ENCODE measurements at places on chromosomes 12 and 14. TPM values are rescaled to one million over a fixed set of nuclear protein-coding genes. Genes with fewer than 3 reads are reported as not detected.

DNA sequence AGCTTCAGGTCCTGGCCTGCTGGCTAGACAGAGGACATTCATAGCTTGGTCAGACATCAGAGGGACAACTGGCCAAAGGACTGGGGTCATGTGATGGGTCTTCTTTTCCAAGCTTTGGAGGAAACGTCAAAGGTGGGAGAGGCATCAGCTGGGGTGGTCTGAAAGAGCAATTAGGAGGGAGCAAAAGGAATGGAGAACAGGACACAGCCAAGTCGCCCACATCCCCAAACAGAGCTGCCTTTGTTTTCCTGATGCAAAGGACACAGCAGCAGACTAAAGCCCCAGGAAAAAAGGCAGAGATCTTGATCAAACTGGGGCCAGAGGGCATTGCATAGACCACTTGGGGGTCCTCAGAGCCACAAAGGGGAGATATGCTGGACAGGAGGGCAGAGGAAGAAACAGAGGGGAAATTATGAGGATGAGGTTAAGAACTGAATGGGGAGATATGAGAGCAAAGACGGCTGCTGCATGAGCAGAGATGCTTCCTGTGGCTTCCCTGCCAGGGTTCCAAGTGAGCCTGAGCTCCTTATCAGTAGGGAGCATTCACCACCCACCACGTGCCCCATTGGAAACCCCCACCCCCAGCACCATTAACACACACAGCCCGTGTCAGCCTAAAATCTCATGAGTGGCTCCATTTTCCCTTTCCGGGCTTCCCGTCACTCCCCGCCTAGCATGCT is 62.4 kb downstream of the ANO2 start:
- DNase-seq, result no peak

DNA sequence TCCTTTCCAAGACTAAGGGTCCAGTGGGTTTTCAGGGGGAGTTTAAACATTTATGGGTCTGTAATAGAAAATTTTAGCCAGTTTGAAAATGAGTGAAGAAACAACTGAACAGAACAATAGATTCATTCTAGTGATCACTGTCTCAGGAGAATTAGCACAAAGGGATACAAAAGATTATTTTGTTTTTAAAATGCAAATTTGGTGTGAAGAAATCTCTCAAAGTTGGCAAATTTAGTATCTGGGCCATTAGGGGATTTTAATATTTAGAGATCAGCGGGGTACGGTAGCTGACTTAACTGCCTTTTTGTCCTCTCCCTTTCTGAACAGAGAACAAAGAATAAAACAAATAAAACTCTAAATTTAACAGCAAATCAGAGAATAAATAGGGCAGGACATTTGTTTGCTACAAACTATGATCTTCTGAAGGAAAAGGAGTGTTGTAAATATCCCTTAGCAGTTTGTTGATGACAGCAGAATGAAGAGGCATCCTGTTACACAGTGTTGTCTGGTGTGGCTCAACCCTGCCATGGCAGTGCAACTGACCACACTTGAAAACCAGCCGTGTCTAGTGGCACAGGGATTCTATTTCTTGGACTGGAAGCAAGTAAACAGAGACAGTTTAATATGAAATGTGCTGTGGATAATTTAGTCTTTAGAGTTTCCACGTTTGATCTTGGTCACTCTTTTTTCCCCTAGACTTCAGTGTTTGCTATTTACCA is 46.3 kb upstream of the LRTM2 start:
- no peak for DNase-seq

DNA sequence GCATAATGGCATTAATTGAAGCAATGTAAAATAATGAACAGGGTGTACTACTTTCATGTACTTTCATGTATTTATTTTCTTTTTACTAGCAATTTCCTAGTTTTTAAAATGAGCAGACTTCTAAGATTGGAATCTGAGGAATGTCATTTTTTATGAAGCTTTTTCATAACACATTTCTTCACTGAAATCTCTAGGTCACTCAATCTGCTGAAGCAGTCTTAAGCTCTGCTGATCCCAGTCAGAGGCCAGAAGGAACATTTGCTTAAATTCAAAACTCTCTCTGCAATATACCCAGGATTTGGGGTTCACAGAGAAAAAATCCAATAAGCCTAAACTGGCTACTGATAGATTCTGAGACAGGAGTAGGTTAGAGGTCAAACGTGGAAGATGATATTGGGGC is 73.6 kb upstream of the CNTN1 start:
- no peak for DNase-seq

GRCh38 chr14:32102152-32102787 is 25.2 kb downstream of the ARHGAP5 start:
- peak; percentile 40 for DNase-seq

DNA sequence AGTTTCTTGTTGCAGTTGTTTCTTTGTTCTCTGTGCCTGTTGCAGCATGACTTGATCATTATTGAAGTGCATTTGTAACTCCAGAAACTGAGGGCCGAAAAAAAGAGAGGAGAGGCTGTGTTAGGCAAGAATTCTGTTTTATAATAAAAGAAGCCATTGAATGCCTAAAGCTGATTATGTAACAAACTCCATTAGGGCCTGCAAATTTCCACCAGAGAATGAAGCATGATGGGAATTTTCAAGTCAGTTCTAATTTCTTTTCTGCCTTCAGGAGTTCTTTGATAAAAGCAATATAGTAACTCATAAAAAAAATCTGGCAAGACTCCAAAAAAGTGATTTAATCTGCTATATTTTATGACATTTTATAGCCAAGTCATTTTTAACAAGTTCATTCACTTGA is 156.7 kb upstream of the RASSF8 start:
- DNase-seq, result no peak

DNA sequence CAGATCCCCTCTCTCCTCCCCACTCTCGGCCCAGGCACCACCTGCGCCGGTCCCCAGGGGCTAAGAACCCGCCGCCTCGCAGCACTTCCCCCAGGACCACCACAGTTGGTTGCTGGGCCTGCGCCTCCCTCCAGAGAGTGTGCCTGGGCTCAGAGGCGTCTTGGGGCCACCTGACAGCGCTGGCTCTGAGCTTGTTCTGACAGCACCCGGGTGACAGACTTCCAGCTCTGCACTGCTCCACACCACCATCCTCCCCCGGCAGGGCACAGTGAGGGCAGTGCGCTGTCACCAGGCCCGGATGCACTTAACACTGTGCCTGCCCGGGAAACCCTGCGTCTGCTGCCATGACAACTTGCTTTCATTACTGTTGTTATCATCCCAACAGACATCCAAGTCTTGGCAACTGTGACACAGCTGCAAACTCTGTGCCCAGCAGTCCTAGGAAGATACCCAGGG is 6.6 kb downstream of the BRF1 start:
- DNase-seq, result peak; percentile 73

DNA sequence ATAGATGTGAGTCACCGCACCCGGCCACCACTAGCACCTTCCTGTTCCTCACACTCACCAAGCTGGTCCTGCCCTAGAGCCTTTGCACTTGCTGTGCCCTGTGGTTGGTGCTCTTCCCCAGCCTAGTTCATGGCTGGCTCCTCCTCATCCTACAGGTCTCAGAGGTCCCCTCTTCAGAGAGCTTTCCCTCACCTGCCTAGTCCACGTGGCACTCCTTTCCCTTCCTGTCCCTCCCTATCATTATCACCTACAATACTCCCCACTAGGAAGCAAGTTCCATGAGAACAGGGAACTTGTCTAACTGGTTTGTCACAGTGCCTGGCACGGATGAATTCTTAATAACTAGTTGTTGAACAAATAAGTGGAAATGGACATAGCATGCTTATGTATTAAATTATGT is 24.0 kb upstream of the TMED10 start:
- DNase-seq, result no peak

GRCh38 chr12:49777800-49778748 is 36.7 kb downstream of the TMBIM6 start:
- peak; percentile 87 for DNase-seq

DNA sequence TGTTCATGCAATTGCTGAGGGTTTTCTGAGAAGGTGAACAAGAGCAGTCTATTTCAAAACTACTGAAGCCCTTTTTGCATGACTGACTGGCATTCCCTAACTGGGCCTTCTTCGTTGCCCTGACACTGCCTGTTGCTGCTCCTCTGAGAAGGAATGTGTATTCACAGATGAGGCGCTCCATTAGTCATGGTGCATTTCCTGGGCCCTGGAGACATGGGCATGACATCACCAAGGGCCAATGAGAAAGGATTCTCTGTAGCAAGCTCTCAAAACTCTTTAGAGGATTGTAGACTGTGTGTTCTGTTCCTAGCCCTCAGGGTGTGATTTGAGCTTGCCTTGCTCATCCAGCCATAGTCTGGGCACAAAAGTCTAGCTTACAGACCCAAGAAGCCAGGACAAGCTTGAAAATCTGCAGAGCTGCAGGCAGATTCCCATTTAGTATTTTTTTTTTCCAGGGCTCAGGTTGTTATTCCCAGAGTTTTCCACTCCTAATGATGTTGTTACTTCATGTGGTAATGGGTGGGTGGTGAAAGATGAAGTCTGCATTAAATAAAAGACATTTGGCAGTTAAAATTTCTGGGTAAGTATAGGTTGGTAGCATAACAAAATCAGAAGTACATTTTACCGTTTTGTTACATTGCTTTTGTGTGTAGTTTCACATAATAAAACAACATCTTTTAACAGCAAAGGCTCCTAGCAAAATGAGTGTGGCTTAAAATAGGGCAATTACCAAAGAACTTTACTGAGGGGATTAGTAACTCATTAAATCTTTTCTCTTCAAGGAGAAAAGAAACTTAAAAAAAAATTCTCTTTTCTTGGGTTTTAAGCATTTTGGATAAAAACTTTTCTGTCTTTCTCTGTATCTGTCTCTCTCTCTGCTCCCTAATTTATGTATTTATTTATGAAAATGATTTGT is 318.4 kb downstream of the RAD51B start:
- DNase-seq, result no peak

DNA sequence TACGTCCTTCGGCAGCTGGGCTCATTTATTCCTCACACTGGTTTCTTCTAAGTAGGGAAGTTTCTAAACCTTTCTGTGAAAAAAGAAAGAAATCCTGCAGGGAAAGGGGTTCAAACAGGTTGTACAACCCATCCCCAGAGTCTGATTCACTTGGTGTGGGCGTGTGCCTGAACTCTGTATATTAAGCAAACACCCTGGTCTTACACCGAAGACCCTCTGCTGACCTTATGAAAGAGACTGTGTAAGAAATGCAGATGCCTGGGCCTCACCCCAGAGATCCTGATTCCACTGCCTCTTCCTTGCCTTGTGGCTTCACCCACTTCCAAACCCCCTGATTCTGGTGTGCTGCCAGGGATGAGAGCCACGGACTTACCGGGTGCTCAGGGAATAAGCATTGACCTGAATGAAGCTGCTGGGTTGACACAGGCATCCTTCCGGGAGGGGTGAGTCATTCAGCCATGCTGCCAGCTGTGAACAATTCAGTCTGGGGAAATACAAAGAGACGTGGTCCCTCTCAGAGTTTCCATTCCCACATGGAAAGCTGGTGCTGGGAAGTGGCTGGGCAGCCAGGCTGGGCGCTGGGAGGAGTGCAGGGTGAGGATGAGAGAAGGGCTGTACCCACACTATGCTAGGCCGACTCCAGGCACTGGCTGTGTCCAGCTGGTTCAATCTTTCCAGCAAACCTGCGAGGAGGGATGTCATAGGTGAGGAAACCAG is 26.5 kb upstream of the ACTN1 start:
- DNase-seq, result no peak

DNA sequence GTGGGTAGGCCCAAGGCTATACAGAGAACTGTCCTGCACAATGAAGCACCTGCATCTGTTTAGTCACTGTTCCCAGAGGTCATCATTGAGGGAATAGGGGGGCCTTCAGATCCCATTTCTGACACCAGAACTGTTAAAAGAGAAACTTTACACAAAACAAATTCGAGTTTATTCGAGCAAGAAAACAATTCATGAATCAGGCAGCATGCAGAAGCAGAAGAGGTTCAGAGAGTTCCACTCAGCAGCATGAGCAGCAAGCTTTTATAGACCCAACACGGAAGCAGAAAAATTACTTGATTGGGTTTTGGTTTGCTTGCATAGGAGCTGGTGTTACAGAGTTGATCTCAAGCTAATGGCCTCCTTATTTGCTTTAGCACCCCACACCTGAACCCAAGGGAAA is 1.7 kb upstream of the SFSWAP start:
- DNase-seq, result no peak

GRCh38 chr14:63231766-63232165 is 27.5 kb downstream of the RHOJ start:
- DNase-seq, result no peak

DNA sequence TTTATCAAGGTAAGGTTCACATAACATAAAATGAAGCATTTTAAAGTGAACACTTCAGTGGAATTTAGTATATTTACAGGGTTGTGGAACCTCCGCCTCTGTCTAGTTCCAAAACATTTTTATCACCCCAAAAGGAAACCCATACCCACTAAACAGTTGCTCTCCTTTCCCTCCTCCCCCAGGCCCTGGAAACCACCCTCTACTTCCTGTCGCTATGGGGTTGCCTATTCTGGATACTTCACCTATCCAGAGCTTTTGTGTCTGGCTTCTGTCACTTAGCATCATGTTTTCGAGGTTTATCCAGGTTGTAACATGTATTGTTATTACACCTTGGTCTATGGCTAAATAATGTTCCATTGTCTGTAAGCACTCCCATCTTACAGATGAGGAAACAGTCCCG is 27.7 kb upstream of the ZFP36L1 start:
- peak; percentile 74 for DNase-seq

GRCh38 chr12:43281563-43281962 is 270.4 kb downstream of the ADAMTS20 start:
- no peak for DNase-seq

- no peak for DNase-seq
Measured at GRCh38 chr12:124123296-124124000, 150.4 kb downstream of the ZNF664 start.

- DNase-seq, result no peak
Measured at GRCh38 chr12:131220331-131220685, 266.6 kb downstream of the ADGRD1 start.

DNA sequence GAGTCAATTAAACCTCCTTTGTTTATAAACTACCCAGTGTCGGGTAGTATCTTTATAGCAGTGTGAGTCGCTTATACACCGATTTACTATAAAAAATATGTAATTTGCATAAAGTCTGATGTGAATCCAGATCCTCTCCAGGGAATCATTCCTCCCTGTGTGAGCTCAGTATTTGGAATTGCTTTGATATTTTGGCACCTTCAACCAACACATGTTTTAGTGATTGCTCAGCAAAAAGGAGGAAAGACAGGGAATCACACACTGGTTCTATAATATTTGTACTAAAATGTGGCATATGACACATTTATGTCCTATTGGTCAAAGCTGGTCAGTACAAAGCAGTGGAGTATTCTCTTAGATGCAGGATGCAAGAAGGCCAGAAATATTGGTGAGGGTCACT is 703.9 kb upstream of the ATXN7L3B start:
- no peak for DNase-seq

DTX1 gene
- 4.2 TPM for total RNA-seq

PDE3A gene
- total RNA-seq, result 0.27 TPM

LTB4R gene
- total RNA-seq, result 55.7 TPM

G2E3 gene
- total RNA-seq, result 28.7 TPM

GPATCH2L gene
- 69.1 TPM for total RNA-seq

ACSM4 gene
- total RNA-seq, result not detected

PYGL gene
- 22.3 TPM for total RNA-seq

IKZF4 gene
- total RNA-seq, result 5.5 TPM

C12orf42 gene
- 1.6 TPM for total RNA-seq

GARIN6 gene
- not detected for total RNA-seq

CELA1 gene
- 0.53 TPM for total RNA-seq

FAM222A gene
- 4.0 TPM for total RNA-seq

TAS2R13 gene
- 1.6 TPM for total RNA-seq

MGP gene
- 1.1 TPM for total RNA-seq
